ENCODE measurements at places on chromosomes 4 and X.

DNA sequence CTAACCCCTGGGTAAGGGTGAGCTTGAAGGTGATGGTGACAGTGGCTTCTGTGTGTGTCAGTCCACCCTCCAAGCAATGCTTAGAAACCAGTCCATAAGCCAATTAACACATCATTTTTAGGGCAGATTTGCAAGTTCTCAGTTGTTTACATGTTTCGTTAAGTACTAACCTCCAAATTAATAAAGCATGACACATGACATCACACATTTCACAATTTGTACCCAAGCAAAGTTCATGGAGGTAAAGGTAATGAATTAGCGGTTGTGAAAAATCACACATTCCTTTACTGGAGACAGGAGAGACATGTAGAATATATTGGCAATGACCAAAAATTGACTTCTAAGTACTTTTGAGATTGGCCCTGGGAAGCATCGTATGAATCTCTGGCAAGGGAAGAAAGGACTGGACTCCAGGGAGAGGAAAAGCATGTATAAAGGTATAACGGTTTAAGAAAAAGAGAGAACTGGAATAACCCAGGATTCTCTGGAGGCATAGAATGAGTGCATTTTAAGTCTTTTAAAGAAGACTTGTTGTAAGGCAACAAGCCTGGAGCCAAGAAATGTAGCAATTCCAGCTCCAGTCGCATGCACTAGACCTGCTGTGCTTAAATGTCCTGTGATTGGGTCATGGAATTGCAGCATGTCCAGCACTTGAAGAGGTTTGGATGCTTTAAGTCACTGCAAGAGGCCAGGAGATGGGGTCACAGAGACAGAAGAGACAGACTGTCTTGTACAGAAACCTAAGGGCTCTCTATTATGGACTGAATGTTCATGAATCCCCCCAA is 34.1 kb downstream of the TRIM2 start:
- DNase-seq: no peak

- DNase-seq: no peak
Measured at GRCh38 chrX:106897259-106897658, 5.9 kb downstream of the RIPPLY1 start.

DNA sequence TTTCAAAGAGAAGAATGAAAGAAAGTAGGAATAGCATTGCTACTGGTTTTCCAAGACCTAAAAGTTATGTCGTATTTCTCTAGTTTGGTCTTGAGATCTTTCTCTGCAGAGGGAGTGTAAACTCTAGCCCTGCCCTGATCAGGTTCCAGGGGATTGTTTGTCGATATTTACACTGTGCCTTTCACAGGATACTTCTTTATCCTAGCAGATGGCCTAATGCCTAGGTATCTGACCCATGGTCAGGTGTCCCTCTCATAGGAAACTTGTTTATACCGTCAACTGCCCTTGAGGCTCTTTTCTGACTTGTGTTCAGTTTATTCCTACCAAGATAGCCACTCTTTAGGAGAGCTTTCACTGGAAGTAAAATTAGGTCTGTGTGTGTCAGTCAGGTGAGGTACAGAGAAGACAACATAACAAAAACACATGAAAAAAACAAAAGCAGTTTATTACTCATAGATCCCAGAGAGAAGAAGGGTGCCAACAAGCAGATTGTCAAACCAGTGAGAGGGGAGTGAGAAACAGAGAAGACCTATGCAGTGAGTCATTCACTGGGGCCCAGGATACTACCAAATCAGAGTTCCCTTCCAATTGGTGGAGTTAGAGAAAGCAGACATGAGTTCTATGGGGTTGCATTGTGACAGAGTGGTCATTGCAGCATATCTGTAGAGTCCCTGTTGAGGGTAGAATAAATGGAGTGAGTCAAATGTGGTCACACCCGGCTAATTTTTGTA is 40.6 kb upstream of the THOC2 start:
- DNase-seq: no peak

GRCh38 chr4:163611182-163611581 is 116.7 kb downstream of the TMA16 start:
- no peak for DNase-seq

DNA sequence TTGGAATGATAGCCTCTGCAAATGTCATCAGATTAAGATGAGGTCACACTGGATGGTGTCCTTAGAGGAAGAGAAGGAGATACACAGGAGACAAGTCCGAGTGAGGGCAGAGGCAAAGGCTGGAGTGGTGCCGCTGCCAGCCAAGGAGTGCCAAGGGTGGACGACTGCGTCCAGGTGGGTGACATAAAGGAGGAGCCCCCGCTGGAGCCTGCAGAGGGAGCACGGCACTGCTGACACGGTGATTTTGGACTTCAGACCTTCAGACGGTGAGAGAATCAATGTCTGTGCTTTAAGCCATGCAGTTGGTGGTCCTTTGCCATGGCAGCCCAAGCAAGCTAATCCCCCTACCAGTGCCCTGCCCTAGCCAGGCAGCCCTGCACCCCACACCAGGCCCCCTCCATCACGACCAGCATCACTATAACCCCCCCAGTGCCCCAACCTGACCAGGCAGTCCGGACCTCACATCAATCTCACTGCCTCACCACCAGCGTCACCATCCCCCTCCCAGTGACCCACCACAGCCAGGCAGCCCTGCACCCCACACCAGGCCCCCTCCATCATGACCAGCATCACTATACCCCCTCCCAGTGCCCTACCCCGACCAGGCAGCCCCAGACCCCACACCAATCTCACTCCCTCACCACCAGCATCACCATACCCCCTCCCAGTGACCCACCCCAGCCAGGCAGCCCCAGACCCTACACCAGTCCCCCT is 130.0 kb downstream of the HMX1 start:
- DNase-seq: no peak

- no peak for DNase-seq
Measured at GRCh38 chr4:37516057-37516775, 170.0 kb downstream of the RELL1 start.

DNA sequence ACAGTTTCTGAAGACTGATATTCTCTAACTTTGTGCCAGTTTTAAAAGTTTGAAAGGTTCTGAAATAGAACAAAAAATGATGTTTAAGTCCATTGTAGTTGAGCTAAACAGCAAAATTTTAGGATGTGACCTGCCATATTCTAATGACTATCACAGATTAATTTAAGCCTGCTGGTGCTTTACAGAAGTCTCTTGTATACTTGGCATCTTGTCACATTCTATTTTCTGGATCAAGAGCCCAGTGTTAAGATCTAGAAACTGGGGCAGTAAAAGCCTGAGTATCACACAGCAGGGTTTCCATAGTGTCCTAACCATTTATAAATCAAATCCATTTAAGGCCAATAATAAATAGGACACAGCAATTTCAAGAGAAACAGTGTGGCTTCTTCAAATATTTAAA is 12.4 kb downstream of the FSTL5 start:
- no peak for DNase-seq

GRCh38 chr4:21768349-21769310 is 179.9 kb downstream of the KCNIP4 start:
- peak; percentile 60 for DNase-seq

DNA sequence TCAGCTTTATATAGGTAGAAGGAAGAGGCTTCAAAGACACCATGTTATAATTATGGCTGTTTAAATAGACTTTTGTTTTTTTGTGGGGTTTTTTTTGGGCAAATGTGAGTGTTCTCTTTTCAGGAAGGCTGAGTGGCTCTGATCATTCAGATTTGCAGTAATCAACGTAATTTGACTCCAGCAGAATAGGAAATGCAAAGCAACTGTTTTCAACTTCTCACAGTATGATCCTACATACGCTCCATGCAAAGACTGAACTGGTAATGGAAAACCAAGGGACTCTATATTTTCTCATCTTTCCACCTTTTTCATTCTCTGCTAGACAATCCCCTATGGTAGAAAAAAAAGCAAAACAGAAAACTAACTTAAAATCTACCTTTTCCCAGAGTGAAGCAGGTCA is 10.8 kb downstream of the ADH1B start:
- no peak for DNase-seq

DNA sequence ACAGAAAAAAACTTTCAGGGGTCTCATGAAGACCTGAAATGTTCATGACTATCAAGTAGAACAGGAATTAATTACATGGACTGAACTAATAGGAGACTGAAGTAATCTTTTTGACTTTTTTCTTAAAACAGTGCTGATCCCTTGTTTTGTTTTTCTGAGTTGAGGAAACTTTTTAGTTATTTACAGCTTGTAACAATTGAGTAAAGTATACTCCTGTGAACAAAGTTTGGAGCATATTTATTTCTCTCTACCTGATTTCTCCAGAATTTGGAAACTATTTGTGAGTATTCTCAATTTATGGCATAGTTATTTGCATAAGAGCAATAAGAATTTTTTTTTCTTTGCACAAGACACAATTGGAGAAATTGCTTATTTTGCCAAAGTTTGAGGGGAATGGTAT is 64.8 kb downstream of the PCDH18 start:
- DNase-seq: no peak
